NCI-H1436 (cell line): ENCODE measurements at places on chromosomes 3 and 15.

GRCh38 chr3:161508852-161509477, 12.4 kb downstream of the OTOL1 start:
- DNase-seq, result no peak

DNA sequence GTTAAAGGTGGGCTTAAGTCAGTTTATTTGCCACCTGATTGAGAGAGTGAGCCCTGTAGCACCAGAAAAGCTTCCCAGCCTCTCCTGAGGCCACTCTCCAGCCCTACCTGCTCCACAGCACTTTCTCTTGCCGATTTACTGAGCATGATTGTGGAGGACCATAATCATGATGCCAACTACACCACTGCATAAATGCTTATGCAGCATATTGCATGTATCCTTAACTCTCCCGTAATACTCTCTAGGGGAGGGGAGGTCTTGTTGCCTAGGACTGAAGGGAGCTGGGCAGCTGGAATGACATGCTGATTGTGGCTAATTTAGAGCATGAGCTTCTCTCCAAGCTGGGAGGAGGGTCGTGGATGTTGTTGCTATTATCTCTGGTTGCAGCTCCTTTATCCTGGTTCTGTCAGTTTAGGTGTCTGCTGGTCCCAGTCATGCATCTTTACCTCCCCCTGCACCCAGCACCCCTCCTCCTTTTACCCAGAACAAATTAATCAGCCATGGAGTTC, 54.3 kb downstream of the GPD1L start:
- DNase-seq, result no peak

DNA sequence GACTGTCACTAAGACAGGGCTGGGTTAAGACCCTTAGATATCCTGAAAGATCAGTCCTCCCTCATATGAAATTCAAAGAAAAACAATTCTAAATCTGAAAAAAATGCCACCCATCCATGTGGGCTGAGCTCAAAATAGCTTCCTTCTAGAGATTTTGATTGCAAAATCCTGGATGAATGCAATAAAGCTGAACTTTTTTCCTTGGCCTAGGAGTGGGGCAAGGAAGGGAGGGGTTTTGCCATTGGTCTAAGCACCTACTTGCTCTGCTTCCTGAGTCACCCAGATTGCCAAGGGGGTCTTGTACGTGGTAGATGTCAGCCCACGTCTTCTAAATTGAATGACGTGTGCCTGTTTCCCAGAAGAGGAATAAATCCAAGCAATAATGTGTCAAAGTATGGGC, 15.3 kb upstream of the SMAD3 start:
- no peak for DNase-seq

- no peak for DNase-seq
Measured at GRCh38 chr3:25021816-25022215, 406.2 kb upstream of the RARB start.
